ENCODE measurements at places on chromosomes 11 and 22. TPM values are rescaled to one million over a fixed set of nuclear protein-coding genes. Genes with fewer than 3 reads are reported as not detected.

- DNase-seq, result no peak
Observed at GRCh38 chr11:112318661-112319060, 58.0 kb upstream of the PLET1 start.

The CSF2RB gene
- polyA plus RNA-seq, result 1.6 TPM

The CDON gene
- 24.4 TPM for polyA plus RNA-seq

The SERPING1 gene
- polyA plus RNA-seq, result 88.8 TPM

The C22orf39 gene
- 31.4 TPM for polyA plus RNA-seq

DNA sequence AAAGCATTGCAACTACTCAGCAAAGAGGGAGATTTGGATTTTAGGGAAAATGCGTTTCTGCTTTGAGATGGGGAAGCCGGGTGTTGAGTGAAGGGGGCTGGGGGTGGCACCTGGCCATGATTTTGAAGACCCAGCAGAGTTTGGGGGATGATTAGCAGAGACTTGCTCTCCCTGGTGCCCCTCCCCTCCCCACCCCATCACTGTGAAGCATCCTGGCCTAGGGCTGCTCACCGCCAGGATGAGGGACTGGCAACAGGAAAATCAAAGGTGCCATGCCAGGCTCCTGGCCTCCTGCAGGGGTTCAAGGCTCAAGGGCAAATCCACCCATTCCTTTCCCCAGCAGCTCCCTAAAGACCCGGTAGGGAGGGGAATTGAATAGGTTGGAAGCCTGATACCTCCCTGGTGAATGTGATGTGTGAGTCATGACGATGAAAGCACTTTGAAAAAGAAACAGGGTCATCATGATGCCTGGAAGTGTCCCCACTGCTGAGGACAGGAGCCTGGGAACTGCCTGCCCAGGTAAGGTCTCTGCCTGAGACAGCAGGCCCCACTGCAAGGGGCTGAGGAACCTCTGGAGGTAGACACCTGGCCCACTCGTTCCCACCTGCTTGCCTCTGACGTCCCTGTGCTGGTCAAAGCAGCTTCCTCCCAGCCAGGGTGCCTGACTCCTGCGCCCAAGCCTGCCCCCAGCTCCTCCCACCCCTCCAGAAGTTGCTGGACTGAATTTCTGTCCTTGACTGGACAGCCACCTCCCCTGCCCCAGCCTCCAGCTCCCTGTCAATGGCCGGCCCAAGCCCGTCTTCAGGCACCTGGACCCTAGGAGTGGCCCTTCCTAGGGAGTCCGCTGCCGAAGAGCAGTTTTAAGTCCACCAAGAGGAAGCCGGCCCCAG is 1.7 kb downstream of the CHST1 start:
- DNase-seq, result no peak

GRCh38 chr11:109326781-109327180 is 95.2 kb upstream of the C11orf87 start:
- DNase-seq, result no peak

- no peak for DNase-seq
Observed at GRCh38 chr11:34732831-34733230, 111.9 kb downstream of the EHF start.

The SUSD2 gene
- polyA plus RNA-seq, result 0.91 TPM

GRCh38 chr11:66929753-66930152 is 28.4 kb downstream of the PC start:
- DNase-seq, result no peak

DNA sequence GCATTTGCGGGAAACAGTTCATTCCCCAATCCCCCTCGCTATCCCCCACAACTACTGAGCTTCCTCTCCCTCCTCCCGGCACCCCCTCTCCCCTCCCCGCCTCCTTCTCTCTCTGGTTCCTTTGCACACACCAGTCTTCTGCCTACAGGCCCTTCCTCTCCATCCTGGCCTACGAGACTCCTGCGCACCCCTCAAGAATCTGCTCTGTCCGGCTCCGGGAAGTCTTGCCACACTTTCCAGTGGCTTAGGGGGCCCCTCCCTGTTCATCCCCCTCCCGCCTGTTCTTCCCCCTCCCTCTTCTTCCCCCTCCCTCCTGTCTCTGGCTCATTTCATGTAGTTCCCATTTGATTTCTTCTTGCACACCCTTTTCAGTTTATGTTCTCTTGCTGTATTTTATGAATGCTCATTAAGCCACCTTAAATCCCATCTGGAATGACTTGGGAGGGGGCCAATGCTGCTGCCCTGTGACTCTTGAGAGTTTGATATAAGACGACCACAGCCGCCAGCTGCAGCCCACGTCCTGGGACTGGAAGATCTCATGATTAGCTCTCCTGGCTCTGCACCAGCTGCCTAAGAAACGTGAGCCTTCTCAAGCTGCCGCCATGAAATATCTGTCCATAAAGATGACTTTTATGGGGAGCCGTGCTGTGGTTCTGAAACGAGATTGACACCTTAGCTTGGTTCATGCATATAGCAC is 50.9 kb downstream of the RPS6KA4 start:
- no peak for DNase-seq

The RGL4 gene
- 1.2 TPM for polyA plus RNA-seq

The KRTAP5-2 gene
- 0.38 TPM for polyA plus RNA-seq
